ENCODE measurements at places on chromosomes 11 and 22.

- peak; percentile 71 for DNase-seq
Observed at GRCh38 chr11:34176751-34177209, 71.4 kb downstream of the NAT10 start.

DNA sequence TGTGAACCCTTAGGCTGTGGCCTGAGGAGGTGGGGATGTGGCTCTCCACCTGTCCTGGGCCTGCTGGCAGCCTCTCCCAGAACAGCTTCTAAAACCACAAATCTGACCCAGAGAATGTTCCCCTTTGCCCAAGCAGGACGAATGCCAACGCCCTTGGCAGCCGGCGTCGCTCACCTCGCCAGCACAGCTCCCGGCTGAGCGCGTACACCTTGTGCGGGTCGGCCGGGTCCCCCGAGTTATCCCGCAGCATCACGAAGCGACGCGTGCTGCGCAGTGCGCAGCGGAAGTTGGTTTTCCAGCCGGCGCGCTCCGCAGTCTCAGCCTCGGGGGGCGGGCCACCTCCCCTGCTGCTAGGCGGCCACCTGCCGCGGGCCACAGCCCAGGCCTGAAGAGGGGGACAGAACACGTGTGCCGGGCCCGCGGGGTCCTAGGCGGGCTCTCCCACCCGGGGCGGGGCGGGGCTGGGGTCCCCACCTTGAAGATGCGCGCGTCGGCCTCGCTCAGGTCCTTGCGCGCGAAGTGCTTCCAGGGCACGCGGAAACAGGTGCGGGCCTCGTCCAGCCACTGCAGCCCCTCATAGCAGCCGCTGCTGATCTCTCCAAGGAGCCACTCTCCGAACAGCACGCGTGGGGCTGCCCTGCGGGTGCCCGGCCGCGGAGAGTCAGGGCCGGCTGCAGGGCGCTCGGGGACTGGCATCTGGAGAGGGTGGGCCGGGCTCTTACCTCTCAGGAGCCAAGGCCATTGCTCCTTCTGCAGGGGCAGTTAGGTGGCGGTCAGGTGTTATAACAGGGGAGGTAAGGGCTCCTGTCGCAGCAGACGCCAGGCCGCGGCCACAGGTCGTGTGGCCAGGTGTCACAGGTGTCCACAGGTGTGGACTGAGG, 887 bp downstream of the IRF7 start:
- DNase-seq = no peak

DNA sequence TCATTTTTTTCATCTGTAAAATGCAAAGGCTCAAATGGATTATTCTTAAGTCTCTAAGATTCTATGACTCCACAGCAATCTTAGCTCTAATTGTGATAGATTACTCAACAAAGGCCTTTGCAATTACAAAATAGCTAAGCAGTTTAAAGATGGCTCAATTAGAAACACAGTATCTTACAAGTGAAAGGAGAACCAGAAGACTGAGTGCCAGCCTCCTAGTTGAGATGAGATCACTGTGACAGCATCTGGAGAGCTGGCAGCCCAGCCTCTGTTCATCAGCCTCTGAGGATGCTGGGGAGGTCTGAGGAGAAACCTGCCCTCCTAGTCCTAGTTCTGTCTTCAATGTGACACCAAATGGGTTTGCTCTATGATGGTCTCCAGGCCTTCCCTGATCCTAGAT, 158.4 kb upstream of the NARS2 start:
- no peak for DNase-seq

DNA sequence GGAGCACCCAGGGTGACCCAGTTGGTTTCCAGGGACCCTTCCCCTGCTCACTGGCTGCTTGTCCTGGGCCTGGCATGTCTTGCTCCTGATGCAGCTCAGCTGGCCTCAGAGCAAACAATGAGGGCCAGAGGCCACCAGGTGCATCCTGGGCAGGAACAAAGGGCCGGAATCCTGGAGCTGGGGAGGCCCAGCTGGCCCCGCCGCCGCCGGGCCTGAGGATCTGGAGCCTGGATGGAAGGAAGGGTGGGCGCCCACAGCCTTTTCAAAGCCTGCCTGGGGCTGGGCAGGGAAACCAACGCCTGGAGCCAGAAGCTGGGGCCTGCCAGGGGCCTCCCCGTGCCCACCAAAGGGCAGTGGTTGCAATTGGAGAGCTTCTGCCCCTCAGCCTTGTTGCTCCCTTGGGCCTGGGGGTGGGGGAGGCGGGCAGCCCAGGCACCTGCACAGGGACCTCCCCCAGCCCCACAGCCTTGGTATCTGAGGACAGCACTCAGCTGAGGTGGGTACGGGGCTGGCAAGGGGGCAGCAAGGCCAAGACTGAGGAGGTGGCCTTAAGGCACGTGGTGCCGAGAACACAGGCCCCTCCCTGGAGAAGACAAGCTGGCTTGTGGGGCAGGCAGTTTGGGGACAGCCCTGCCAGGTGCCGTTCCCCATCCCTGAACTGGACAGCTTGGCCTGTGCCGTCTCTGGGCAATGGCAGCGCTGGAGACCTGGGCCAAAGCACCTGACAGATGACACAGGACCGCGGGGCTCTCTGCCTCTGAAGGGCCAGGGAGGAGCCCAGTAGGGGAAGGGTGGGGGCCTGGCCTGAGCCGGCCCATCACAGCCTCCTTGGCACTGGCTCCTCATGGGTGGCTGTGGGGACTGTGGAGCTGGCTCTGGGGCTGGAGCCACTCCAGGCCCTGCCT, 7.1 kb upstream of the ADORA2A start:
- DNase-seq = no peak

GRCh38 chr11:117838901-117839300, 14.4 kb upstream of the FXYD2 start:
- no peak for DNase-seq

DNA sequence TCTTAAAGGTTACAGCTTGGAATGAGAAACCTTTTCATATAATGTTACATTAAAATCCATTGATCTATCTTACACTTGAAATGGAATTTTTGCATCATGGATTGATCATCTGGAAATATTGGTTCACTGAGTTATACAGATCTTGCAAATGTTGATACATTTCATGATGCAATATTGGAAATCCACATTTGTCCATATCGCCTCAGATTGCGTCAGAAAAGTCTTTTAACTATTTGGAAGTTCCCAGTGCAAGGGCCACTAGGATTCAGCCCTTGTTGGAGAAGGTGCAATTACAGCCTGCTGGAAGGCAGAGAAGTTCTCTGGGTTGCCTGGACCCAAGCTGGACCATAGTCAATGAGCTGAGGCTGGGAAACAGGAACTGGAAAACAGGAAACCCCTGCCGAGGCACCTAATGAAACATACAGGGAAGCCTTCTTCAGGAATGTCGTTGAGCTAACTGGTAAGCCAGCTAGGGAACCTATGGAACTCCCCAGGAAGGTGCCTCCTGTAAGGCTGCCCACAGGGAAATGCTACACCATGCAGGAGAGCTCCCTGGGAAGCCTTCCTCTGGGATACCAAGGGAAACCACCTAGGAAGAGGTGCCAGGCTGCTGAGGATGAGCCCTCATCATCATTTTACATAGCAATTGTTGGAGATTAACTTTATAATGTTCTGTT, 600.4 kb upstream of the CADM1 start:
- DNase-seq = no peak

GRCh38 chr11:33179348-33179803, 18.1 kb upstream of the CSTF3 start:
- no peak for DNase-seq

DNA sequence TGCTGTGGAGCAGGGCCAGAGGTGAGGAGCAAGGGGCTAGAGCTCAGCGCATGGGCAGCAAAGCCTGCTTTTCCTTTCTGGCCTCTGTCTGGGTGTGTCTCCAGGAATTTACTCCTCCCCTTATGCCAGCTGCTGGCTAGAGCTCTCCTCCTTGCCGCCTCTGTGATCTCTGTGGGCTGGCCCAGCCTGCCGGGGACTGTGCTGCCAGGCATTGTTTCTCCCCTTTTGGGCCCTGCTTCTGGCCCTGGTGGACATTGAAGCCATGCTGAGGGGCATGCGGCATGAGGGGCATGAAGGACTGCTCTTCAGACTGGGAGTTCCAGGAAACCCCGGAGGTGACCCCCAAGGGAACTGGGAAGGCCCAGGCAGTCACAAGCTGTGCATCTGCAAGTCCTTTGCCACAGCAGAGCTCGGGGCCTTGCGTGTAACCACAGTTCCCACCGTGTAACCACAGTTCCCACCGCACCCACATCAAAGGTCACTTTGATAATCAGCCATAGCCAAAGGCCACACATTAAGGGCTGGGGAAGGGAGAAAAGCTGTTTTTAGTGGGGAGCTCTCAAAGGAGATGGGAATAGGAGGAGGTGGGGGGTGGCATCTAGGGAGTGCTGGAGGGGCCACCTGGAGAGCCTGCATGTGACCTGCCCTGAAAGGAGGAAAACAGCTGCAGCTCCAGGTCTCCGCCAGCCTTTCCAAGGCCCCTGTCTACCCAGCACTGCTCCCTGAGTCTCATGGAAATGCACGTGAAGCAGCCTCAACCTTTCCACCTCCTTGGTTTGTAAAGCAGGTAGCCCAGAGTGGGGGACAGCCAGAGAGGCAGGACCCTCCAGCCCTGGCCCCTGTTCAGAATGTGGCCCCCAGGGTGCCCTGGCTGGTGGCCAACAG, 62.3 kb downstream of the PPFIBP2 start:
- no peak for DNase-seq

DNA sequence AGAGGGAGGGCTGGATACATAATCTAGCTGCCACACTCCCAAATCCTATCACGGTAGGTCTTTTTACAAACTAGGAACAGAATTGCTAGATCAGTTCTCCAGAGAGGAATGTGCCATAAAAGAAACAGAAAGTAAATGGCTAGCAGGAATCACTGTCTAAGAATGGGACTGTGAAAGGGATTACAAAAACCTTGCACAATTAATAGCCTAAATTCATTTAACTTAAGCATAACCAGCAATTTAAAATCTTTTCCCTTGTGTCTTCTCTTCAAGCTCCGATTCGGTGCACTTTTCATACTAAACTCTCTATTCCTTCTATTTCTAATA, 35.2 kb downstream of the APOL5 start:
- DNase-seq = no peak

DNA sequence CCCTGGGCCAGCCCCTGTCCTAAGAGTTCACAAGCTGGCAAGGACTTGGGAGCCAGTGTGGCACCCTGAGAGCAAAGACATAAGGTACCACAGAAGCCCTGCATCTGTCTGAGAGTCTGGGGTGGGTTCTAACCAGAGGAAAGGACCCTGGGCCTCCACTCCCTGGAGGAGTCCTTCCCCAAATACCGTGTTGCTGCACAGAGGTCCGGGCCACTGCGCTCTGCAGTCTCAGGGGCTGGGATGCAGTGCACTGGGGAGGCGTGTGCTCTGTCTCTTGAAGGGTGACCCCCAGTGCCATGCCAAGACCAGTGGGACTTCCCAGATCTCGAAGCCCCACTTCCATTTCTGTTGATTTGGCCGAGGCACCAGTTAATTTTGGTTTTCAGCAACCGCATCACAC, 4.3 kb upstream of the SH3BP1 start:
- no peak for DNase-seq

DNA sequence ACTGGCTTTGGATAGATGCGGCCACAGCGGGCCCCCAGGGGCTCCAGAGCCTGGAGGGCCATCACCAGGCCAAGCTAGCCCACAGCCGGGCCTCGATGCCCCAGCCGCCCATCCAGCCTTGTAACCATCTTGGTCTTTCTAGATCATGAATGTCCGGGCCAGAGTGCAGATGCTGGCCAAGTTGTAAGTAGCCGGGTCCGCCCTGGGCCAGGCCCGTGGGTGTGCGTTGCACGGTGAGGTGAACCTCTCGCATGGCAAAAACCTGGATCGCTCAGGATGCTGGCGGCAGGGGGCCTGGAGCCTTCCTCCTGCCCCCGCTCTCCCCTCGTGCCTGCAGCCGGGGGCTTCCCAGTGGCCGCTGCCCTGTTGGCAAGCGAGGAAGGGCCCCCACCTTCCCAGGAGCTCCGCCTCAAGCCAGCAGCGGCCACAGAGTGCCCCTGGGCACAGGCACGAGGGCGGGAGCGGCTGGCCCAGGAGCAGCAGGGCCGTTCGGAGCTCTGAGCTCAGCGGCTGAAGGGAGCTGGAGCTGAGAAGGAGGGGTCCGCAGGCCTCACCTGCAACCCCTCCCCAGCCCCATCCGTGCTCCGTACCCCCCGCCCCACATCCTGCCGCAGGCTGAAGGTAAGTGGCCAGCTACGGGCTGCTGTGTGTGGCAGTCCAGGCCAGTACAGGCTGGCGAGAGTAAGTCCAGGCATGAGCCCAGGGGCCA, 10.9 kb upstream of the MRPL23 start:
- no peak for DNase-seq

DNA sequence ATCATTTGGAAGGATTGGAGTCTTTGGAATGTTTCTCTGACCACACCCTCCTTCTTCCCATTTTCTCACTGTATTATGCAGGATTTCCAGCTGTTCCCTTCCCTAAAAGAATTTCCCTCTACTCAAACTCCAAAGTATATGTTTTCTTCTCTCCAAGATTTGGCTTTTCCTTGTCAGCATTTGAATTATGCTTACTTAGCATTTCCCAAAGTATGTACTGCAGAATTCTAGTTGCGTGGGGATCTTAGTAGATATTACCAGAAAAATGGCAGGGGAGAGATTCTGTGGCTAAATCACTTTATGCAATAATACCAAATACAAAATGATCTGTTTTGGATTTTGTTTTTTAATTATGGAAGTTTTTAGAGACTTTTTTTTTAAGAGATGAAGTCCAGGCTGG, 142.3 kb downstream of the OR4C45 start:
- DNase-seq = no peak

DNA sequence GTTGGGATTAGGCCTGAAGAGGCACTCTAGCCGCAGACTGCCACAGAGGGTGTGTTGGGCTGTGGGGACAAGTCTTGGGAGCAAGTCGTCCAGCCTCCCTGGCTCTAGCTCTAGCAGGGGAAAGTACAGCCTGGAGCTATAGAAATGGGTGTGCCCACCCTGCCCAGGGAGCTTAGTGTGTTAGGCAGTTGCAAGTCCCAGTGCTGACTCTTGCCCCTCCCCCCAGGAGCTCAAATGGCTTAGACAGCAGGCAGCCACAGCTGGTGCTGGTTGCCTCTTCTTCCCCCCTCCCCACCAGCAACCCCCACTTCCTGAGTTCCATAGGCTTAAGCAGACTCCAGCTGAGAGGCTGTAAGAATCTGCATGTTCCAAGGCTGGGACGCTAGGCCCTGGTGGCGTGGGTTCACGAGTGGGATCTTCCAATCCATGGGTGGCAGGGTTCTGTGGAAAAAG, 61.2 kb downstream of the GUCY1A2 start:
- no peak for DNase-seq

DNA sequence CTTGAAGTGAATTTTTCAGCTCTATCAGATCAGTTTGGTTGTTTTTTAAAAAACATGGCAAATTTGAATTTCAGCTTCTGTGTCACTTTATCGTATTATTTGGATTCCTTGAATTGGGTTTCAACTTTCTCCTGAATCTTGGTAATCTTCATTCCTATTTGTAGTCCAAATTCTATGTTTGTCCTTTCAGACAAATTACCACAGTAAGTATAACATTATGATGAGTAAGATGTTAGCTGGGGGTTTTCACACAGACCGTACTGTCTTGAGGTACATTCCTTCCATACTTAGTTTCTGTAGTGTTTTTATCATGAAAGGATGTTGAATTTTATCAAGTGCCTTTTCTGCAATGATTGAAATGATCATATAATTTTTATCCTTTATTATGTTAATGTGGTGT, 28.0 kb downstream of the OR5B17 start:
- no peak for DNase-seq

GRCh38 chr11:110447897-110448745, 18.4 kb downstream of the FDX1 start:
- DNase-seq = no peak

Data from NCI-H2029 (cell line).